AG08396 (cell line): ENCODE measurements at places on chromosomes 7 and 10.

DNA sequence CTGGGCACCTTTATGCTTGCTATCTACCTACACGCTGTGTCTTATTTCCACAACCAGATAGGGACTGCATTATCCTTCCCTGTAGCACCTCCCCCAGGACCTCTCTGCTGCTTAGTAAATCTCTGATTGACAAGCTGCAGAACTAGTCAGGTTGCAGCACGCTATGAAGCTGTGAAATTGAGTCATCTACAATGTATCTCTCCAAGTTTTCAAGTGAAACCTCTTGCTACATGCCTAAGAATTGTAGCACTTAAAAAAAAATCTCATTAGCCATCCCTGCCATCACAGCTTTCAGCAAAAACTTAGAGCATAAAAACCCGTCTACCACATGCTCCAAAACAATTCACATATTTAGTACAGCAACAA, 69.7 kb upstream of the FGFR2 start:
- no peak for DNase-seq

DNA sequence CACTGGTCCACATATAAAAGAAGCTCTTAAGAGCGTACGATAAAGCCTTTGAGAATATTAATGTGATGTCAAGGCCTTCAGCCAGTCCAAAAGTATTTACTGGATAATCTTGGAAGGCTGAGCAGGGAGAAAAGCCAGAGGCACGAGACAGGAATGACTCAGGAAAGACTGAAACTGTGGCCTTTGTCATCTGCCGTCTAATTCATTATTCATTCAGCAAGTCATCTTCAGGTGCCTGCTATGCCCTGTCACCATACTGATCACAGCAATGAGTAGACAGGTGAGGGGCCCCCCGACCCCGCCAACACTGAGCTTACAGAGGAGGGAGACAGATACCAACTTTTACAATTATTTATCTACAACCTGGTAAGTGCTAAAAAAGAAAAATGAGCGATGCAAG, 78.9 kb downstream of the VOPP1 start:
- DNase-seq = peak; percentile 28

- DNase-seq = no peak
Observed at GRCh38 chr7:17903337-17903736, 37.0 kb downstream of the SNX13 start.

- no peak for DNase-seq
Observed at GRCh38 chr10:14325325-14325955, 5.3 kb downstream of the FRMD4A start.

DNA sequence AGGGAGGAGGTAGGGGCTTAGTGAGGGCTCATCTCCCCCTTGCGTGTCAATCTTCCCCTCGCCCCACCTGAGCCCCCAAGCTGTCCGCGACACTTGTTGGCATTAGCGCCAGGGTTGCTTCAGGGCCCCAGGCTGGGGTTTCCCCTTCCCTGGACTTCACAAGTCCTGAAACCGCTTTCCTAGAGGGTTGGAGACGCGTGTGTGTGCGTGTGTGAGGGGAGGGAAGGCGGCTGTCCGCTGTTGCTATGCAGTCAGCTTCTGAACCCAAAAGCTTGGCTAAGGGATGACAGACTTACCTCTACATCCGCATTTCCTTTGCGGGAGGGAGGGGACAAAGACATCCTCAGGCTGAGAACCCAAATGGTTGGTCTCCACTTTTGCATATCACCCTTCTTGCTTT, 803 bp downstream of the GOLGA7B start:
- DNase-seq = no peak

DNA sequence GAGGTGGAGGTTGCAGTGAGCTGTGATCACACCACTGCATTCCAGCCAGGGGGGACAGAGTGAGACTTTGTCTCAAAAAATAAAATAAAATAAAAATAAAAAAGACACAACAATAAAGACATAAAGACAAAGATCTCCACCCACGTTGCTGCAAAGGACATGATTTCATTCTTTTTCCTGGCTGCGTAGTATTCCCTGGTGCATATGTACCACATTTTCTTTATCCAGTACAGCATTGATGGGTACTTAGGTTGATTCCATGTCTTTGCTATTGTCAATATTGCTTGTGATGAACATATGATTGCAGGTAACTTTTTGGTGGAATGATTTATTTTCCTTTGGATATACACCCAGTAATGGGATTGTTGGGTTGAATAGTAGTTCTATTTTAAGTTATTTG, 42.0 kb upstream of the CCDC3 start:
- DNase-seq = no peak

DNA sequence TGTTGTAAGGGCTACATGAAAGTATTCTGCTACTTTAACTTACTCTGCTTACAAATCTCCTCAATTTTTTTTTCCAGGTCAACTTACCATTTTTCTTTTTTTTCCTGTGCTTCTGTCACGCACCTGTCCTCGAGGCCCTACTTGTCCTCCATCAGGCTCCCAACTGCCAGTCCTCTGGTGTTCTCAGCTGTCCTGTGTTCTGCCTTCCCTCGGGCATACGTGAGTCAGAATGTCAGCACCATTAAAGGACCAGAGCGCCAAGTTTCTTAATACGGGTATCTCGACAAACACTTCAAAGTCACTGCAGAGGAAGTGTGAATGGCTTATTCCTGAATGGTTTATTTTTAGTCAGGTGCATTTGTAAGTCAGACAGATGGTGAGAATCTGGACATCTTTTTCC, at the start of gene TEX47:
TSS of gene TEX47 (minus strand) at position 185 of the 400 bp plus-strand sequence. CDS start 795 bp downstream, outside the sequence.
- no peak for DNase-seq

- DNase-seq = no peak
Observed at GRCh38 chr7:95736635-95737034, 35.7 kb upstream of the DYNC1I1 start.
